Uterus (tissue), 4 donors: ENCODE measurements at places on chromosomes 2 and 18. TPM values are rescaled to one million over a fixed set of nuclear protein-coding genes. Genes with fewer than 3 reads are reported as not detected.

DNA sequence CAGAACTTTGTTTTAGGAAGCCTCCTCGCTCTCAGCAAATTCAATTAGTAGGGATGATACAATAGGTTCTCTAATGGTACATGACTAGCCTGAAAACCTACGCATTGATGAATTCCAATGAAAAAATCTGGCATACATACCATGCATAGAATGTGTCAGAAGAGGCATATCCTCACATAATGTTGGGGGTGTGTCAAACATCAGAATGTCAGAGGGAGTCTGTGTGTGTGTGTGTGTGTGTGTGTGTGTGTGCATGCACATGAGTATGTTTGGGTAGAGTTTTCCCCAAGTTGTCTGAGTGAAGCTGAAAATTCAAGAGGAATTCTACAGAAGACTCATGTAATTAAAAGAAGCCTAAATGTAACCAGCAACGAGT, 78.5 kb downstream of the FIGN start:
- H3K36me3 ChIP-seq: no peaks in the 10 kb centered on the region
- H3K27ac ChIP-seq: no peak overlapping the region
- H3K27me3 ChIP-seq: no peaks in the 10 kb centered on the region

GRCh38 chr2:231627384-231628120, 34.9 kb downstream of the TEX44 start:
- H3K27me3 ChIP-seq: no peaks in the 10 kb centered on the region
- H3K4me3 ChIP-seq: no peak overlapping the region
- no peaks in the 10 kb centered on the region for H3K36me3 ChIP-seq

- H3K36me3 ChIP-seq: no peaks in the 10 kb centered on the region
- no peaks in the 10 kb centered on the region for H3K4me1 ChIP-seq
- no peak overlapping the region for H3K27ac ChIP-seq
- no peaks in the 10 kb centered on the region for H3K27me3 ChIP-seq
These were observed 22.3 kb downstream of the CELF4 start for GRCh38 chr18:37543321-37543720.

DNA sequence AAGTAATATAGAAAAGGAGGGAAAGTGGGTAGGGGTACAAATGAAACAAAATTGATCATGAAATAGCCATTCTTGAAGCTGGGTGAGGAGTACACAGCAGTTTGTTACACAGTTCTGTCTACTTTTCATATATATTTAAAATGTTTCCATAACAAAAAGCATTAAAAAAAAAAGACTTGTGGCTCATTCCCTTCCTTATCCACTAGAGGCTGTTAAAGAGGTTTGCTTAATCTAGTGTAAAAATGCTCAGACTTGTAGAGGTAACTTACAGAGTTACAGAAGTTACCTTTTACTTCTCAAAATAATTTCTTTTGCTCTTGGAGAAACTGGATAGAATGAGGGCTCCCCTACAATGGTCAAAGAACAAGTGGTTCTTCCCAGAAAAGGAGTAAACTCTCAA, 8.1 kb upstream of the WIPF1 start:
- H3K27ac ChIP-seq: no peak overlapping the region
- no peaks in the 10 kb centered on the region for H3K27me3 ChIP-seq
- DNase-seq: no peak
- no peak overlapping the region for H3K4me3 ChIP-seq

DNA sequence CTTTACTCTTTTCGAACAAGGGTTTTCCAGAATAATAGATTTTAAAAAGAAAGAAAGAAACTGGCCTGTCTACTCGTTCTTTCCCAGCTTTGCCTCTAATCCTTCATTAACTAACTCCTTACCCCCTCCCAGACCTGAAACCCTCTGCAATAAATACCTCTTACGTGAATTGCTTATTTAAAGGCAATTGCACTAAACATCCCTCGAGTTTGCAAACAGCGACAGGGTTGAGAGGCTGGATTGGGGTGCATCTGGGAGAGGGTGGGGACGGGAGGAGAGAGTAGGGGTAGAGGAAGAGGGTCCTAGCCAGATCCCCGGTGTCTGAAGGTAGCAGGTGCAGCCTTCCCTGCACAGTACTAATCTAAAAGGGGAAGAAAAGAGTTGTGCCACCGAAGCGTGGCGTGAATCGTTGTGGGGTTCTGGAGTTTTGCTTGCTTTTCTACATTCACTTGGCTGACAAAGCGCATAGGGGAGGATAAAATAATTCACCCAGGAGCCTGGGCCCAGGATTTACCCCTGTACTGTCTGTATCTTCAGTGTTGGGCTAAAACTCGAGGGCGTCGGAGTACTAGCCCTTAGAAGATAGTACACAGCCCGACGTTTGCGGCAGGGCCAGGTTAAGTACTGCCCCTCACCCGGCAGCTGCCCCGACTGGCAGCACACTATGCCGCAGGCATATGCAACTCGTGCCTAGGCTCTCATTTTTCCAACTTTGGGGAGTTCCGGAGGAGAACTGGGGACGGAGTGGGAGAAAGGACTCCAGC, 1.9 kb upstream of the NEUROD1 start:
- no peak for DNase-seq
- no peak overlapping the region for H3K4me3 ChIP-seq
- no peak overlapping the region for H3K27ac ChIP-seq
- H3K36me3 ChIP-seq: no peaks in the 10 kb centered on the region
- H3K4me1 ChIP-seq: peaks cover 9% of the 10 kb centered on the region

- H3K27ac ChIP-seq: no peak overlapping the region
- no peaks in the 10 kb centered on the region for H3K36me3 ChIP-seq
- H3K4me3 ChIP-seq: no peak overlapping the region
- no peaks in the 10 kb centered on the region for H3K27me3 ChIP-seq
These were observed 122.9 kb upstream of the STPG4 start for GRCh38 chr2:47277987-47278386.

DNA sequence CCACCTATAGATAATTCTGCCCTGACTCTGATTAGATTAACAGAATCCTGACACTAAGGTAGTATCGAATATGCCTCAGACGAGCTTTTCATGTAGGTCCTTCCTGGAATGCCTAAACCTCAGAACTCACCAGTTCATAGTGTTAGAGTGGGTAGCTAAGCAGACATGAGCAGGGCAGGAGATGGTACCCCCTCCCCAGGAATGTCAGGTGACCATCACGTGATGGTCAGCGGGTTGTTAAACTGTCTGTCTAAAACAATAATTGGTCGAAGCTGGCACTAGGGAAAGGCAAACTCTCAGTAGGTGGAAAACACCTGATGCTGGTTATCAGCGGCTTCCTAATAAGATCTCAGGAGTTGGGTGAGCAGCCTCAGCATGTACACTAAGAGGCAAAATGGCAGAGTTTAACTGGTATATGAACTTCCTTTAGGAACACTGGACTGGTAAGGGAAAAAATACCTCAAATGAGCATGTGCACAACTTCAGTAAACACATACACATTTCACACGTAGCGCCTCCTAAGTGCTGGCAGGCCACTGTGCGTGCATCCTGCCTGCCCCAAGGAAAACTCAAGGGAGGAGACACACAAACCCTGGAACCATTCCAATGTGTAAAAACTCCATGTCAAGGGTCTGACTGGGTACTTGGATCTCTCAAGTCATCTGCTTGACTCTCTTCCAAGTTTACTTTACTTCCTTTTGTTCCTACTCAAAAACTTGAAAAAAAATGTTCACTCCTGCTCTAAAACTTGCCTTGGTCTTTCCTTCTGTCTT, 339.5 kb downstream of the GULP1 start:
- no peak for DNase-seq
- H3K4me3 ChIP-seq: no peak overlapping the region
- H3K4me1 ChIP-seq: no peaks in the 10 kb centered on the region
- no peaks in the 10 kb centered on the region for H3K27me3 ChIP-seq

- H3K4me1 ChIP-seq: no peaks in the 10 kb centered on the region
- H3K27me3 ChIP-seq: no peaks in the 10 kb centered on the region
- no peaks in the 10 kb centered on the region for H3K36me3 ChIP-seq
- DNase-seq: no peak
- H3K4me3 ChIP-seq: no peak overlapping the region
- no peak overlapping the region for H3K27ac ChIP-seq
These were observed 43.9 kb downstream of the NFATC1 start for GRCh38 chr18:79439628-79440023.

DNA sequence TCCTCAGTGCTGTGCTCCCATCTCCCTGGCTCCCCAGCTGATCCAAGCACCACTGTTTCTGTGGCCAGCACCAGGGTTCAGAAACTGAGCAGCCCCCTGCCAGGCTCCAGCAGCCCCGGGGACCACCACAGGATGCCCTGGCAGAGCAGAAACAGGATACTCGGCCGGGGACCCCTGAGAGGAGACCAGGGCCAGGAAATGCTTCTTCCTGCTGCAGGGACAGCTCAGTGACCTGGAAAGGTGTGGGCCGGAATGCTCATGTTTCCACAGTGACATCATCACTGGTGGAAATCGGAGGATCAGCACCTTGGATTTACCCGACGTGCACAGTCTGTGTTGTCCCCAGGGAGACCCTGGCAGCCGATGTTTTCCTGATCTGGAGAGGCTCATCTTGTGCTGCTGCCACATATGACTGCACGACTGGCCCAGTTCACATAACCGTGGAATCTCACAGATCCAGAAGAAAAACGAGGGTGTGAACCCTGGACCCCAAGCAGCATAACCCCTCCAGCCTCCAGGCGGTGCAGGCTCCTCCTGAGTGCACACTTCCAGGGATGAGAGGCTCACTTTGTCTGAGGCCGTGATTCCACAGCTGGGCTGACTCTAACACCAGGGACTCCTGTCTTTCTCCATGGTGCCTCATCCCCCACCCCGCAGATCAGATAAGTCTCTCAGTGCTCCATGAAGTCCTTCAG, 58.0 kb downstream of the DDX1 start:
- no peak overlapping the region for H3K4me3 ChIP-seq
- no peak for DNase-seq
- no peaks in the 10 kb centered on the region for H3K27me3 ChIP-seq
- no peaks in the 10 kb centered on the region for H3K36me3 ChIP-seq

GRCh38 chr2:78120275-78120674, 598.1 kb upstream of the LRRTM4 start:
- H3K4me1 ChIP-seq: no peaks in the 10 kb centered on the region
- H3K36me3 ChIP-seq: no peaks in the 10 kb centered on the region
- no peak for DNase-seq
- no peak overlapping the region for H3K27ac ChIP-seq
- H3K4me3 ChIP-seq: no peak overlapping the region

DNA sequence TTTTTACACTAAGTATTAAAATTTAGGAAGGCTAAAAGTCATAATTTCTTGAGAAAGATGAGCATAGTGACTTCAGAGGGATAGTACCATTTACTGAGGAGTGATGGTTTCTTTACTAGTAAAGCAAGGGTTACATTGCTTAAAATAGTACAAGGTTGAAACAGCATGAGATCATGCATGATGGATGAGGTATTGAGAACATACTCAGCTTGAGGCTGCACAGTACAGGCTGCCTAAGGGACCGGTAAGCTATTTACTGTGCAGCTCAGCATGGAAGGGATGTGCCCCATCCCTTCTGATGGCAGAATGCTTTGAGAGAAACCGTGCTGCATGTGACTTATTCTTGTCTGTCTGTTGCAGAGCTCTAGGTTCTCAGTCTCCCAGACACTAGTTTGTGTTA, 122.1 kb downstream of the EML6 start:
- no peak for DNase-seq

GRCh38 chr2:48812416-48812815, 56.9 kb upstream of the LHCGR start:
- H3K36me3 ChIP-seq: no peaks in the 10 kb centered on the region
- no peak for DNase-seq
- no peaks in the 10 kb centered on the region for H3K27me3 ChIP-seq
- H3K4me1 ChIP-seq: no peaks in the 10 kb centered on the region

Gene ABCG5
- total RNA-seq: not detected

Gene MTCL1
- 11.0 TPM for total RNA-seq

Gene NCKAP1
- total RNA-seq: 116 TPM

Gene MOGAT1
- total RNA-seq: not detected

Gene NAT8
- total RNA-seq: 0.62 TPM

Gene SNED1
- total RNA-seq: 87.1 TPM

Gene FAM228A
- total RNA-seq: not detected

Gene MROH2A
- total RNA-seq: not detected

Gene TEKT4
- total RNA-seq: not detected

Gene GDF7
- 9.2 TPM for total RNA-seq

Gene FBLN7
- 6.1 TPM for total RNA-seq
